ENCODE measurements at places on chromosomes 5 and 9. TPM values are rescaled to one million over a fixed set of nuclear protein-coding genes. Genes with fewer than 3 reads are reported as not detected.

Gene PCDHGC3
- polyA plus RNA-seq: 3.9 TPM

Gene GSN
- polyA plus RNA-seq: 69.4 TPM

Gene SLC46A2
- polyA plus RNA-seq: not detected

Gene MED22
- polyA plus RNA-seq: 26.7 TPM

Gene PRUNE2
- polyA plus RNA-seq: not detected

Gene EPB41L4A
- 2.1 TPM for polyA plus RNA-seq

Gene CDHR2
- not detected for polyA plus RNA-seq

Gene CYLC2
- not detected for polyA plus RNA-seq

All from IgD-negative memory B cell (primary cell).